ENCODE measurements at places on chromosomes 6 and 20.

DNA sequence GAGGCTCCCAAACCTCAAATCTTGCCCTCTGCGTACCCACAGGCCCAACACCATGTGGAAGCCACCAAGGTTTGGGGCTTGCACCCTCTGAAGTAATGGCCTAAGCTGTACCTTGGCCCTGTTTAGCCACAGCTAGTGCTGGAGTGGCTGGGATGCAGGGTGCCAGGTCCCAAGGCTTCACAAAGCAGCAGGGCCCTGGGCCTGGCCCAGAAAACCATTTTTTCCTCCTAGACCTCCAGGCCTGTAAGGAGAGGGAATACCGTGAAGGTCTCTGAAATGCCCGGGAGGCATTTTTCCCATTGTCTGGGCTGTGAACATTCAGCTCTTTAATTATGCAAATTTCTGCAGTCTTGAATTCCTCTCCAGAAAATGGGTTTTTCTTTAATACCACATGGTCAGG, 223.7 kb upstream of the CCN2 start:
- no peak for DNase-seq

GRCh38 chr6:112043032-112044007, 10.6 kb upstream of the CCN6 start:
- DNase-seq = peak; percentile 94

- DNase-seq = no peak
These were observed 55.6 kb downstream of the SLX4IP start for GRCh38 chr20:10490706-10491105.

GRCh38 chr6:107763946-107764345, 60.2 kb downstream of the SCML4 start:
- no peak for DNase-seq

DNA sequence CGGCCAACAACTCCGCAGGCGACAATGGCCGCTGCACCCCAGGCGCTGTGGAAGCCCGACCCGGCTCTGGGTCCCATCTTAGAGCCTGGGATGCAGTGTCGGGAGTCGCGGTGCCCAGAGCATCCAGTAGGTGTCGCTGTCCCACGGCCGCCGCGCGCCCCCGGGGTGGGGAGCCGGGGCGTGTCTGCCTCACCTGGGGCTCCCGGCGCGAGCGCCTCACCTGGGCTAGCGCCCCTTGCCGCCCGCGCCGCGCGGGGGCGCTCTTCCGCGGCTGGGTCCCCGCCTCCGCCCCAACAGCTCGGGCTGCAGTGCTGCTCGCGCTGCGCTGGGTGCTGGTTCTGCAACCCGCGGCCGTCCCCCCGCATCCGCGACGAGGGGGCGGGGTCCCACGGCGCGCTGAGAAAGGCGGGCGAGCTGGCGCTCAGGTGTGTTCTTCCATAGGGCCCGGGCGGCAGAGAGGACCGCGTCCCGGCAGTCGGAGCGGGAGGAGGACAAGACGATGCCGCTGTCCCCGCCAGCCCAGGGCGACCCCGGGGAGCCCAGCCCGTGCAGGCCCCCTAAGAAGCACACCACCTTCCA, at the start of gene CRYBG1:
TSS of gene CRYBG1 (plus strand) at position 308 of the 579 bp plus-strand sequence. CDS start at position 500, 192 bp downstream.
- peak; percentile 58 for DNase-seq

DNA sequence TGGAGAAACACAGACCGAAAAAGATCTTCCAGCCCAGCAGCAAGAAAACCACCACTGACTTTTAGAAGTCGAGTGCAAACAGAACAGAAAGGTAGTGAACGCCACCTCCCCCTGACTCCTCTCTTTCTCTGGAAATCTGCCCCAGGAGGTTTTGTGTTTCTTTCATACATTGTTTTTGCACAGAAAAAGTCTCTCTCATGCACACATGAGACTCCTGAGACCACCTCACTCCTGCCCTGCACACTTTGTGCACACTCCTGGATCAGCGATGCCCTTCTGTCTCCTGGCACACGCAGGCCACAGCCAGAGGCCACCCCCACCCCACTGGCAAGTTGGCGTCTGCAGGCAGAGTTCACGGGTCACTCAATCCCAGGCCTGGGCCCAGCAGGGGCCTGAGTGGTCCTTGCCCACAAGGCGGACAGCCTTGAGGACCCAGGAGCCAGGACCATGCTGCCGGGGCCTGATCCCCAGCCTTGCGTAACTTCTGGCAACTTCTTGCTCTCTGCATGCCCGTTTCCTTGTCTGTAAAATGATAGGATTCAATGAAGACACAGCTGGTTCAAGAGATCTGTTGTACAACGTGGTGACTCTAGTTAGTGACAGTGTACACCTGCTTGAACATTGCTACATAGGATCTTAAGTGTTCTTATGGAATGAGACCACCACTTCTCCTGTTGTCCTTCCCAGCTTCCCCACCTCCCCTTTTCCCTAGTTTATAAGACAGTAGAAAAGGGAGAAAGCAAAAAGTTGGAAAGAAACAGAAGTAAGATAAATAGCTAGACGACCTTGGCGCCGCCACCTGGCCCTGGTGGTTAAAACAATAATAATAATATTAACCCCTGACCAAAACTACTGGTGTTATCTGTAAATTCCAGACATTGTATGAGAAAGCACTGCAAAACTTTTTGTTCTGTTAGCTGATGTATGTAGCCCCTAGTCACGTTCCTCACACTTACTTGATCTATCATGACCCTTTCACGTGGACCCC, 30.2 kb upstream of the CST7 start:
- DNase-seq = no peak

- DNase-seq = no peak
These were observed 455.1 kb upstream of the CITED2 start for GRCh38 chr6:139829576-139829975.

GRCh38 chr6:41728073-41728936, 7.1 kb downstream of the TFEB start:
- no peak for DNase-seq

- DNase-seq = no peak
These were observed 44.8 kb downstream of the AGPAT4 start for GRCh38 chr6:161228921-161229591.

GRCh38 chr6:82217018-82217586, 30.4 kb downstream of the IBTK start:
- DNase-seq = no peak

- DNase-seq = no peak
These were observed 76.7 kb downstream of the RNF182 start for GRCh38 chr6:14001329-14002012.

DNA sequence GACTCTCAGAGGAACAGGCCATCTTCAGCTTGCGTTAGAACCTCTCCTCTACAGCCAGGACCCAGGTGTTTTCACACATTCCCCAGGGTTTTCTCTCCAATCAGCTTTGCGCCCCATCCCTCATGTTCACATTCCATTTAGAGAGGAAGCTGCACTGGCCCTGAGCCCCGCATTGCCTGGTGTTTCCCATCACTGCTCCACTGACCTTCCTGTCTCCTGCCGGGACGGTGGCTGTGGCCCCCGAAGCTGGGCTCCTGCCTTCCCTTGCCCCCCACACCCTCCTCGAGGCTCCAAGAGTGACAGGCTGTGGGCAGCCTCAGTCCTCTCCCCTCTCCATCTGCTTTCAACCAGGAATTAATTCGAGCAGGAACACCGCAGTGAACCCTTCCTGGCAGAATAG, 357.3 kb downstream of the THBS2 start:
- DNase-seq = no peak

DNA sequence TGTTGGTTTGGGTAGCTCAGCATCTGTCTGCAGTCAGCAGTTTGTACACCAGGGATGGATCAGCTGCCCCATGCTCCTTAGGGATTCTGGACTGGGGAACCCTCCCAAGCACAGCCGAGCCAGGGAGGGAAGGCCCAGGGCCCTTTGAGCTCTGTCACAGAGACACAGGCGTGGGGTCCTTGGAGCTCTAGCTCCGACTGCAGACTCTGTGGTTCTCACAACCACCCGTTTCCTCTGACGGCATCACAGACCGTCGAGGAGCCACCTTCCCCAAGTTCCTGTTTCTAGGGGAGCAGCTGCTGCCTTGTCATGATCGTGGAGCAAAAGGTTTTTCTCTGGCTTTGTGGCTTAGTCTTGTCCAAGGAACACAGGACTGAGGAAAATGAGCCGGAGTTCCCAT, at the start of gene SLA2:
TSS of gene SLA2 (minus strand) at position 199 of the 400 bp plus-strand sequence. CDS start 4,861 bp downstream, outside the sequence.
- DNase-seq = peak; percentile 70

GRCh38 chr6:148761527-148762011, 14.7 kb downstream of the UST start:
- DNase-seq = peak; percentile 76

DNA sequence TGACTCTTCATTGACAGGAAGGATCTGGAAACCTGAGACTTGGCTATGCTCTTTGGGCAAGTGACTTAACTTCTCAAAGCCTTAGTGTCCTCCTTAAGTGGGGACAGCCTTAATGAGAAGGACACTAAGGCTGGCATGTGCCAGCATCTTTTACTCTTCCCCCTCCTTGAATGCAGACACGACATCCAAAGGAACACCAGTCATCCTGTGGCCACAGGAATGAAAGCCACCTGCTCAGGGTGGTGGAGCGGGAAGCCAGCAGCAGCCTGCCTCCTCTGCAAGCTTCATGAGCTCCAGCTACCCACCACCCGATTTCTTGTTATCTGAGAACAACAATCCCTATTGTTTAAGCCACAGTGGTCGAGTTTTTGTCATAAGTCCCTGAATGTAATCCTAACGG, 44.5 kb downstream of the TMEM14B start:
- no peak for DNase-seq

GRCh38 chr20:11050350-11050749, 376.6 kb upstream of the JAG1 start:
- no peak for DNase-seq

DNA sequence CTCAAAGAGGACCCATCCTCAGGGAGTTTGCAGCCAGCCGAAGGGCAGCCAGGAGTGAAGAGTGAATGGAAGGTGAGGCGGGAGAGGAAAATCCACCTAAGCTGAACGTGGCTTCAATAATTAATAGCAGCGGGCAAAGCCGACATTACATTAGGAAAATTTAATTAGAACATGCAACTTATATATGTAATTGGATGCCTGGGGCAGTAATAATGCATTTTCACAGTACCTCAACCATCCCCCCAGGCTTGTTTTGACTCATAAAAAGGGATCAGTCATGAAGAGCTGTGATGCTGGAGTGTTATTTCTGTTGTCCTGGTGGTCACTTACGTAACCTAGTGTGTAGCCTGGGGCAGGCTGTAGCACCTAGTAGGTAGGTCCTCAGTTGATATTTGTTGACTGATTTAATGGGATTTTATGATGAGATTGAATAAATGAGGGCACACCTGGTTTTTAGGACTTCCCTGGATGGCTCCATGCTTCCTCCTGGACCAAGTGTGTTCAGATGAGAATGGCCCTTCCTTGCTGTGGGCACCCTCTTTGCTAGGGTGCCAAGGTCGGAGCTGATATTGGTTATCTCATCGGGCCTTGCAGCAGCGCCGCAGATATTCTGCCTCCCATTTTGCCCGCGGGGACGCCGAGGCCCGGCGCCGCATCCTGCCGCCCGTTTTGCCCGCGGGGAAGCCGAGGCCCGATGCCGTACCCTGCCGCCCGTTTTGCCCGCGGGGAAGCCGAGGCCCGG, 128.8 kb downstream of the CDH26 start:
- DNase-seq = no peak

DNA sequence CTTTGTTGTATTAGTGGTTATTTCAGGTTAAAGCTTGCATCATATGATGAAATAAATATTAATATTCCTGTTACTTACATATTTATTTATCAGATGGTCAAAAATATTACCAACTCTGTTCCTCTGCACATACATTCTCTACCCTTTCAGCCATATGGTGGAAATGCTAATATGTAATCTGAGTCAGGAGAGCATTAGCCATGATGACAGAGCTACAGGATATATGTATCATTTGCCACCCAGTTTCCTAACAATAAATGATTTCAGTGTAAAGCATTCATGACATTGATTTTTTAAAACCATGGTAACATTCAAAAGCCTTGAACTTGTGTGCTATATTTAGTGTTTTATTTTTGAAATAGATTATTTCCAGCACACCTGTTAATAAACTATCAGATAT, 16.6 kb downstream of the POPDC3 start:
- DNase-seq = no peak

DNA sequence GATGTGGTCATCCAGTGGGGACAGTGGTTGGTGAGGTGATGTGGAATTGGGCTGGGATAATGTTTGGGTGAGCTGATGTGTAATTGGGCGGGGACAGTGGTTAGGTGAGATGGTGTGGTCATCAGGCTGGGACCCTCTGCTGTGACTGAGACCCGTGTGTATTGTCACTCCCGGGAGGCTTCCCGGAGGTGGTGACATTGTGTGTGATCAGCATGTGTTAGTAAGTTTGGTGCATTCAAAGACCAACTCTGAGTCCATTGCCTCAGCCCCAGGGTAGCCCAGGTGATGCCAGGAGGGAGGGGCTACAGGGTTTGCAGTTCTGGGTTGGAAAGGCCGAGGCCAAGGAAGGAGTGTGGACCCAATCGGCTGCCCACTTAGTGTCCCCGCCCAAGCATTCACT, 375.5 kb downstream of the TAF4 start:
- no peak for DNase-seq

- DNase-seq = no peak
These were observed 43.9 kb downstream of the FILIP1 start for GRCh38 chr6:75449630-75450206.

DNA sequence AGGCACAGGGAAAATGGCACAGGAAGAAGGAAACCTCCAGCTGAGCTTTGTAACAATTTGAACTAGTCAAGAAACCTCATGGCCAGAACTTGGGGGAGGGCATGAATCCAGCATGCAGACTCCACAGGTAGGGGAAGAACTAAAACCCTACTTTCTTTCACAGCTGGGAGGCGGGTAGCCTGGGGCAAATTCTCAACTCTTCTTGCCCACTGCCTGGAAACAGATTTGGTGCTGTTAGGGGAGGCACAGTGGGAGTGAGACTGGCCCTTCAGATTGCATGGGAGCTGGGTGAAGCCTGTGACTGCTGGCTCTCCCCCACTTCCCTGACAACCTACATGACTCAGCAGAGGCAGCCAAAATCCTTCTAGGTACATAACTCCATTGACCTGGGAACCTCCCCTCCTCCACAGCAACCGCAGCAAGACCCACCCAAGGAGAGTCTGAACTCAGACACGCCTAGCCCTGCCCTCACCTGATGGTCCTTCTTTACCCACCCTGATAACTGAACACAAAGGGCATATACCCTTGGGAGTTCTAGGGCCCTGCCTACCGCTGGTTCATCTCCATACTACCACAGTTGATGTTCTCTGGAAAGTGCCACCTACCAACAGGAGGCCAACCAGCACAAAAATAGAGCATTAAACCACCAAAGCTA, 37.2 kb upstream of the TRIM27 start:
- DNase-seq = no peak

DNA sequence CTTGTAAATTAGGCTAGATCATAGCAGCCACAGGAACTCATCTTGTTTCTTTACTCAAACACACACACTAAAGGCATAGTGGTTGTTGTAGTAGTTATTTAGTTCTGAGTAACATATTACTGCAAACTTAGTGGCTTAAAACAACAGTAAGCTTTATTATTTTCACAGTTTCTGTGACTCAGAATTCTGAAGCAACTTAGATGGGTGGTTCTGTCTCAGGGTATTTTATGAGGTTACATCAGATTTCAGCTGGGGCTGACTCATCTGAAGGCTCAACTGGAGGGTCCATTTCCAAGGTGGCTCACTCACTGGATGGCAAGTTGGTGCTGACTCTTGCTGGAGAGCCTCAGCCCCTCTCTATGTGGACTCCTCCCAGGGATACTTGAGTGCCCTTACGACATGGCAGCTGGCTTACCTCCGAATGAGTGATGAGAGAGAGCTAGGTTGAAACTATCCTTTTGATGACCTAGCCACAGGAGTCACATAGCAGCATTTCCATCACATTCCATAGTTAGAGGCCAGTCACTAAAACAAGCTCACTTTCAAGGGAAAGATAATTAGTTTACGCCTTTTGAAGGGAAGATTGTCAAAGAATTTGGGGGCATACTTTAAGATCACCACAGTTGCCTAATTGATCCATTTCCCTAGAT, 136.5 kb upstream of the PRND start:
- no peak for DNase-seq

All from CD4-positive, alpha-beta T cell treated with Interferon alpha-2 for 1 hour (primary cell).